ENCODE measurements at places on chromosomes 5 and 9.

DNA sequence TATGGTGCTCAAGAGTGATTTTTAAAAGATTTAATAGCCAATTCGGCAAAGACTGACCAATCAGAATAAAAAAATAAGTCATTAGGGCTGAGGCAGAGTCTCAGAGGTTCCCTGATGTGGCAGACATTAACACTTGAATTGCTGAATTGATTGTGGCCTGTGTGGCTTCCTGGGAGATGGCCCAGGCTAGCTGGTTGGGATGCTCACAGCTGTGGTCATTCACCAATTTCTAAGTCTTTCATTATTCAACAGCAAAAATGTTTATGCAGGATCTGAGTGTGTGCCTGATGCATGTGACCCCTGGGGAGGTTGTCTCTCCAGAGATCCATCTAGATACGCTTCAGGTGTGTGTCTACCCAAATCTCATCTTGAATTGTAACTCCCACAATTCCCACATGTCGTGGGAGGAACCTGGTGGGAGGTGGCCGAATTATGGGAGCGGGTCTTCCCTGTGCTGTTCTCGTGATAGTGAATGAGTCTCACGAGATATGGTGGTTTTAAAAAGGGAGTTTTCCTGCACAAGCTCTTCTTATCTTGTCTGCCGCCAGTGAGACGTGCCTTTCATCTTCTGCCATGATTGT is 632.6 kb upstream of the SEMA6A start:
- no peak for DNase-seq

DNA sequence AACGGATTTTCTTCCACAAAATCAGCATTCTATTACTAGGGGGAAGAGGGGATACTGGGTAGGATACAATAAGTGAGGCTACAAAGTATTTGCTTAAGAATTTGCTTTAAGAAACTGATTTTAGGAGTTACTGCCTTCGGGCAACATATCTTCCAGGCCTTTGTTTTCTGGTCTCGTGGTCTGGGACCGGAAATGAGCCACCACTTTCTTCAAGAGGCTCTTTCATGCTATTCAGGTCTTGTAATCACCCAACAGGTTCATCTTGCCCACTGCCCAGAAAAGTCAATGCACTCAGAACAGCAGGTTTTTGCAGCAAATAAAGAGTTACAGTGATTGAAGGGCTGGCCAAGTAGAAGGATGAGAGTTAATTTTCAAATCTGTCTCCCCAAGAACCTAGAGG is 6.6 kb upstream of the AOPEP start:
- no peak for DNase-seq

- no peak for DNase-seq
These were observed 10.2 kb downstream of the NFX1 start for GRCh38 chr9:33300546-33300945.

- DNase-seq, result no peak
These were observed 11.6 kb upstream of the CETN3 start for GRCh38 chr5:90421136-90421535.

DNA sequence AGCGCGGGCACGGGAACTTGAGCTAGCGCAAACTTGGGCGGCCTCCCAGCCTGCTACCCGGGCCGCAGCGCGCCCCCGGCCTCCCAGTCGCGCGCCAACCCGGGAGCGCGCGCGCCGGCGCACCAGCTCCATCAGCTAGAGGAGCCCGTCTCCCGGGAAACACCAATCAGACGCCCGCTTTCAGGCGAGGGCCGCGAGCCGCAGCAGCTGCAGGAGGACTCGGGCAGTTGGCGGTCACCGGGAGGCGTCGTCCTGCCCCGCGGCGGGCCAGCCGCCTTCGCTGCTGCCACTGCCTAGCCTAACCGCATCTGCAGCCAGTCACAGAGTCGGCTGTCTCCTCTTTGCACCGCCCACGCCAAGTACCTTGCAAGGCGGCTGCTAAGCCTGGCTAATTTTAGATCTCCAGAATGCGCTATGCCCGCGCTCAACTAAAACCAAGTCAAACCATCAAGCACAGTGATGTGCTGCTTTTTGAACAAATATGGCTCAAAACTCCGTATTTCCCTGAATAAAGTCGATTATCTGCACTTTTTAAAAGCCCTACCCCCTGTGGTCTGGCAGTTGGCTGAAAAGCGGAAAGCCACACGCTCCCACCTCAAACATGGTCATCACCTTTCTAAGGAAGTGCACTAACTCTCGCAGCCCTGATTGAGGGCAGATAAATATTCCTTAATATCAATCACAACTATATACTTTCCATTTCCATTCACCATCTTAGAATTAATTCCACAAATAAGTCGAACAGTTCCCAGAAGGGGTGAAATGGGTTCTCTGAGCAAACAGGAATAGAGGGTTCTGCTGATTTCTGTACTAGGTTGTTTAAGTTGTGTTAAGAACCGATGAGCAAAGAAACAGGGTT is 221.8 kb downstream of the MEF2C start:
- DNase-seq, result no peak

DNA sequence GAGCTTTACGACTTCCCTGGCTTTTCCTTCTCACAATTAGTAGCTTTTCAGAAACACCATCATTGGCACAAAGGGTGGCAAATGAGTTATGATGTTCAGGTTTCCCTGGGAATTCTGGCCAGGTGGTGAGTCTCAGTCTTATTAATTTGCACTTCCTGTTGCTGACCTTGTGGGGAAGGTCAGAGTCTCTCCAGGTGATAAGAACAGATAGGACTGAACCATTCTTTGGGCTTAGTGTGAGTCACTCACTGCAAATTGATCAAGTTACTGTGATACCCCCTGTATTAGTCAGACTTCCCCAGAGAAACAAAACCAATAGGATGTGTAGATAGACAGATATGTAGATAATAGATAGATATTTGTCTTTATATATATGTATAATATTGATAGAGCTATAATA is 53.8 kb upstream of the RANBP3L start:
- no peak for DNase-seq

- no peak for DNase-seq
These were observed 138.8 kb upstream of the COL5A1 start for GRCh38 chr9:134502809-134503211.

GRCh38 chr9:1300941-1301340 is 250.8 kb downstream of the DMRT2 start:
- no peak for DNase-seq

DNA sequence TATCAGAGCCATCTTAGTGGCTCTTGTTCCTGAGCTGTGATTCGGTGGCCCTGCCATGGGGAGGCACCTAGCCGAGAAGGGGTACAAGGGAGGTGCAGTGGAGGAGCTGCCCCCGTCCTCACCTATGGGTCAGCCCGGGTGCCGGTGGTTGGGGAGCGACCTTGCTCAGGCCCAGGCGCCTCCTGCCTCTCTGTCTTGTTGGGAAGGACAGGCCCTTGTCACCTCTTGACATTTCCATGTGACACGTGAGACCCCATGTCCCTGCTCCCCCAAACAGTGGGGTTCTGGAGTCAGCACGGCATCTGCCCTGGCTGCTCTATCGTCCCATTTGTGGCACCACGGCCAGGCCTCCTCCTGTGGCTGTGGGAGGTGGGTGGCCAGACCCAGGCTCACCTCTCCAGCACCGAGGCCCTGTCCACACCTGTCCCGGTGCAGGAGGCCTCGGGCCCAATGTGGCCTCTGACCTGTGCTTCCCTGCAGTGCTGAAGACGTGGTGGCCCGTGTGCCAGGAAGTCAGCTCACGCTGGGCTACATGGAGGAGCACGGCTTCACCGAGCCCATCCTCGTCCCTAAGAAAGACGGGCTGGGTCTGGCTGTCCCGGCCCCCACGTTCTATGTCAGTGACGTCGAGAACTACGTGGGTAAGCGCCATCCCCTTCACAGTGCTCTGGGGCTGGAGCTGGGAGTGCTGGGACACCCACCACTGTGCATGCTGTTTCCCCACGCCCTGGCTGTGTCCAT is 68.9 kb downstream of the PHF2 start:
- DNase-seq, result no peak

- peak; percentile 27 for DNase-seq
These were observed at the start of gene TRAF1 for GRCh38 chr9:120926397-120926928. TSS of gene TRAF1 (minus strand) at chr9:120926796. CDS start at chr9:120926075, 721 bp downstream.

Data from activated gamma-delta T cell treated with Interleukin-2 at 50 U/mL for 16 hours (primary cell).